ENCODE measurements at places on chromosomes 3 and 15. TPM values are rescaled to one million over a fixed set of nuclear protein-coding genes. Genes with fewer than 3 reads are reported as not detected.

- DNase-seq, result no peak
Observed at GRCh38 chr3:115322901-115323300, 175.8 kb upstream of the ZBTB20 start.

GRCh38 chr3:144301863-144302262 lies 330.2 kb downstream of the DIPK2A start:
- DNase-seq, result no peak

- DNase-seq, result no peak
Observed at GRCh38 chr3:100427699-100428098, 26.4 kb downstream of the LNP1 start.

DNA sequence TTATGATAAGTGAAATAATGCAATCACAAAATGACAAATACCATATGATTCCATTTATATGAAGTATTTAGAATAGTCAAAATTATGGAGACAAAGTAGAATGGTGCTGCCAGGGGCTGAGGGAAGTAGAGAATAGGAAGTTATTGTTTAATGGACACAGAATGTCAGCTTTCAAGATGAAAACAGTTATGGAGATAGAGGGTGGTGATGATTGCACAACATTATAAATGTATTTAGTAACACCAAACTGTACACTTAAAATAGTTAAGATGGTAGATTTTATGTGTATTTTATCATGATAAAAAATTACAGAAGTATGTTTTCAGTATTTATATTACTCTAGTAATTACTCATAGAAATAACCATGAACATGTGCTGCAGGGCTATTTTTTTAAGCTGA lies 100.8 kb upstream of the AZI2 start:
- DNase-seq, result no peak

GRCh38 chr3:59749291-59749690 lies 699.5 kb upstream of the CFAP20DC start:
- no peak for DNase-seq

DNA sequence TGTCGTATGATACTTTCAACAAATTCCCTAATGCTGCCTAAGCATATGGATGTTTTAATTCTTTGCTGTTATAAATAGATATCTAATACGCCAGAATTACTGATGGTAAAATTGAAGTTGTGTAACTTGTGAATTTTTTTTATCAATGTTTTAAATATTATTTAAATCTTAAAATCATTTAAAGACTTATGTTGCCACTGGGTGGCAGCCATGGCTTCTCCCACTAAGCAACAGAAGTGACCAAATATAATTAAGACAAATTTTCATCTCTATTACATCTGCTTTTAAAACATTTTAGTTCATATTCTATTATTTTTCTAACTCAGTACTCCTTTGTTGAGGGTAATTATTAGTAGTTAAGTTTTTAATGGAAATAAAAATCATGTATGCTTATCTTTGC lies 8.1 kb upstream of the IL20RB start:
- DNase-seq, result no peak

DNA sequence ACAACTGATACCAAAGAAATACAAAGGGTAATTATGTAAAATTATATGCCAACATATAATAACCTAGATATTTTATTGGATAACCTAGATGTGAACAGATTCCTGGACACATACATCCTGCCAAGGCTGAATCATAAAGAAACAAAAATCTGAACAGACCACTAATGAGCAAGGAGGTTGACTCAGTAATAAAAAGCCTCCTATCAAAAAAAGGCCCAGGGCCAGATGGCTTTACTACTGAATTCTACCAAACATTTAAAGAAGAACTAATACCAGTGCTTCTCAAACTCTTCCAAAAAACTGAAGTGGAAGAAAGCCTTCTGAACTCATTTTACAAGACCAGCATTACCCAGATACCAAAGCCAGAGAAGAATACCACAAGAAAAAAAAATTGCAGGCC lies 32.4 kb downstream of the THBS1 start:
- DNase-seq, result no peak

GRCh38 chr3:23659274-23659673 lies 146.5 kb upstream of the UBE2E1 start:
- no peak for DNase-seq

GRCh38 chr3:134366221-134366927 lies 7.9 kb downstream of the AMOTL2 start:
- peak; percentile 45 for DNase-seq

GRCh38 chr3:108182339-108182738 lies 39.9 kb downstream of the IFT57 start:
- no peak for DNase-seq

DNA sequence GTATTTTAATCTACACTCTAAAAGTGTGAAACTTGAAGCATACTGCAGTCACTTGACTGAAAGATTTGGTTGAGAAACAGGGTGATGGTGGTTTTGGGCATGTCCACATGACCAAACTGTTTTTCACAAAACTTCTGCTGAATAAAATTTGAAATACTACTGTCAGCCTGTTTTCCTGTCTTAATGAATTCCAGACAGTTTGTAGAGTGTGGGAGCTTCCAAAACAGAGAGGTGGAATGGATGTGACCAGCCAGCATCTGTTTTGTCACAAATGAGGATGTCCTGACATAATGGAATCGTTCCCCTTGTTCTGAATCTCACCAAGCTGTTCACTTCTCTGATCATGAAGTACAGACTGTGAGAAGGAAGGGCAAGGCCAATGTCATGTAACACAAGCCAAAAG lies 11.8 kb downstream of the MITF start:
- DNase-seq, result no peak

DNA sequence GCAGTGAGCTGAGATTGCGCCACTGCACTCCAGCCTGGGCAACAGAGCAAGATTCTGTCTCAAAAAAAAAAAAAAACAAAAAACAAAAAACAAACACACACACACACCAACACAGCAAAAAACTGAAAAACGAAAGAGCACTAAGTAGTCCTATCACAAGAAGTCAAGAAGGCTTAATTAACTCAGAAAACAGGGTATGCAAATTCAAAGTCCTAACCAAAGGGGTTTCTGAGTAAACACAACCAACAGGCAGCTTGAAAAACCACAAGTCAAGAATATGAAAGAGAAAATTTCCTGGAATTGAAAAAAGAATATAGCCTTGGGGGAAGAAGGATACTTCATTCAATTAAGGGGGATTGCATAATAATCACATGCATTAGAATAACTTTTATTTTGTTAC lies 37.7 kb upstream of the PARP14 start:
- no peak for DNase-seq

The CMTM7 gene
- total RNA-seq, result 33.8 TPM

The IQCF5 gene
- not detected for total RNA-seq
